AG09319 (cell line): ENCODE measurements at places on chromosomes 7 and 10.

GRCh38 chr7:14551310-14551709, 351.2 kb downstream of the DGKB start:
- DNase-seq: no peak

DNA sequence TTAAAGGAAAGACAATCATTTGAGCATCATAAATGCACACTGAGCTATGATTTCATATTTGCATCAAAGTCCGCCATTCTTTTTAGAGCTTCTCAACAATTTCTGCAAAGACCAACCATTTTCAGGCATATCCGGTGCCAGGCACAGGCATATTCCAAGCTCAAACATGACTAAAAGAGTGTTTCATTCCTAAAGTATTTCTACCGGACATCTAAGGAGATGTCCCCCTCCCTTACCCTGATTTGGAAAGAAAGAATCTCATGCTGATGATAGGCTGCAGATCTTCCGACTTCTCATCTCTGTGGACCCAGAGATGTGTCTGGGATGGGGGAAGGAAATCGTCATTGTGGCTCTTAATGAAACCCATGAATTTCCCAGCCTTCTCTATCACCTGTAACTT, 600.5 kb upstream of the MGMT start:
- DNase-seq: no peak

DNA sequence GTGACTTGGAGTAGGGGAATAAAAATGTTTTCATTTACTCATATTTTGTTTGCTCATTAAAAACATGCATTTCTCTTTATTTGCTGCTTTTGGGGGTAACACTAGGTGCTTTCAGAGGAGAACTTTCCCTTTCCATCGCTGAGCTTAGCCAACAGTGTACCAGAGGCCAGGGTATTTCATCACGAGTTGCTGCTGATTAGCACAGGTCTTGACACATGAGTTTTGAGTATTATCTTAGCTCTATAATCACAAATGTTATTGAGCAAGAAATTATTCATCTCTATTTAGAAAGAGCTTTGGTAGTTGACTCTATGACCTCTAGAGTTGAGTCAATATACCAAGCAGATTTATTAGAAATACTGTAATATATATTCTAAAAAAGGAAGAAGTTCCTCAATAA, 375.9 kb downstream of the NXPH1 start:
- no peak for DNase-seq

- no peak for DNase-seq
Observed at GRCh38 chr10:101671453-101671852, 23.5 kb downstream of the FBXW4 start.

GRCh38 chr10:131260452-131261211, 50.9 kb downstream of the TCERG1L start:
- DNase-seq: no peak

DNA sequence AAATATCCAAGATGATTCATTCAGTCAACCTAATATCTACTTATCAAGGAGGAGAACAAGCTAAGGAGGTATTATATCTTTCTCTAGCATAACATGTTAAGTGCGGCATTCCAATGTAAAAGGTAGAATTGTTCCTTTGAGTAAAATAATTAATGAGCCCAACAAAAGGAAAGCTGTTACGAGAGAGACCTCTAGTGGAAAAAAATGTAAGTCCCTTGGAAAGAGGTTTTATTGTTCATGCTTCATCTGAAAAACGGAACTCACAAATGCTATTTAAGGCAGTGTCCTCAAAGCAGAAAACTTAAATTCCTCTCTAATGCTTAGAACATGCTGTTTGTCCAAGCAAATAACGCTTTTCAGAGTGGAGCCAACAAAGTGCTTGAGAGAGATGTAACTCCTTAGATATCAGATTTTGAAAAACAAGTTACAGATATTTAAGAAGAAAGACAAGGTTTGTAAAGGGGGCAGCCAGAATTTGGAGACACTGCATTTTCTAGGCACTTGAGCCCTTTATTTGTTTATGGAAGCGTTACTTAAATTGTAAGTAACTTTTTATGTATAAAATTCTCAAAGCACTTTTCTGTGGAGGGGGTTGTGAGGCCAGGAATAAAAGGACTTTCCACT, 119.9 kb downstream of the TFEC start:
- no peak for DNase-seq

DNA sequence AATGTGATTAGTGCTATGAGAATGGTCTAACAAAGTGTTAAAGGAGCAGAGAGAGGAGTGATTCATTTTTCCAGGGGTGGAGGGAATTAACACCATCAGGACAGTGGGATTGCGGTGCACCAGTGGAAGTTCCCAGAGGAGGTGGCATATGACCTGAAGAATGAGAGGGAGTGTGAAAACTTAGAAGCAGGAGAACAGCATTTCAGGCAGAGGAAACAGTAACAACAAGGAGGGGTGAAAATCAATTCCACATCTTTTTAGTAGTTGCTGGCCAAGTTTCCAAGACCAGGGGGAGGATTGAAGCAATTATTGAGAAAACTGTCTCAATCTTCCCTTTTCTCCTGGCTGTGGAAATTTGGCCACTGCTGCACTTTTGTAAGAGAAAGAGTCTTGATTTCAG, 23.7 kb upstream of the CCDC172 start:
- no peak for DNase-seq

GRCh38 chr7:147556317-147556716, 1034.2 kb upstream of the C7orf33 start:
- DNase-seq: no peak

- DNase-seq: no peak
Observed at GRCh38 chr7:43071604-43072003, 40.8 kb upstream of the HECW1 start.
